ENCODE measurements at places on chromosomes 7 and 10.

- no peak for DNase-seq
Observed at GRCh38 chr10:1348773-1349050, 292.5 kb downstream of the WDR37 start.

GRCh38 chr10:92238586-92239098, 52.2 kb downstream of the CPEB3 start:
- DNase-seq = no peak

GRCh38 chr7:139733751-139734150, 44.0 kb downstream of the HIPK2 start:
- no peak for DNase-seq

GRCh38 chr10:8418631-8419030, 364.1 kb downstream of the GATA3 start:
- DNase-seq = no peak

GRCh38 chr7:11848251-11848650, 16.3 kb upstream of the THSD7A start:
- DNase-seq = no peak

Data from liver (tissue), 10 donors.